Stimulated activated CD8-positive, alpha-beta memory T cell treated with anti-CD3 and anti-CD28 coated beads, Interleukin-15, amount 100 ng/mL, for 24 hours (primary cell): ENCODE measurements at places on chromosomes 5 and 9.

DNA sequence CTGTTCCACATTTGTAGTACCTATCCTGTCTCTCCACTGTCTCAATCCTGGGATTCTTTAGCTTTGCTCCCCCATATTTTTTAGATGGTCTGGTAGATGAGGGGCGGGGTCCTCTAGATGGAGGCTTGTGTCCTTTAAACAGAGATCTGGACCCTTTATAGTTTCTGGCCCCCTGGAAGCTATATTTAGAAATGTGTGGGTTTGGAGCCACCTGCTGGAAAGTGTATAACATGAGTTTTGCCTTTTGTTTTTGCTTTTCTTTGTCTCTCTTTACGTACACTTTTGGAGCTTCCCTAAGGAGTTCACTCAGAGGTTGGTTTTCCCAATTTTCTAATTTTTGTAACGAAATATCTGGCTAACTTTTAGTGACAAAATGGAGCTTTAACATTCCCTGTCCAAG lies 110.7 kb downstream of the CFAP95 start:
- no peak for DNase-seq

- no peak for DNase-seq
These were observed 71.8 kb upstream of the PPARGC1B start for GRCh38 chr5:149658299-149658698.

- no peak for DNase-seq
These were observed 629.3 kb downstream of the ANXA1 start for GRCh38 chr9:73780916-73781315.

DNA sequence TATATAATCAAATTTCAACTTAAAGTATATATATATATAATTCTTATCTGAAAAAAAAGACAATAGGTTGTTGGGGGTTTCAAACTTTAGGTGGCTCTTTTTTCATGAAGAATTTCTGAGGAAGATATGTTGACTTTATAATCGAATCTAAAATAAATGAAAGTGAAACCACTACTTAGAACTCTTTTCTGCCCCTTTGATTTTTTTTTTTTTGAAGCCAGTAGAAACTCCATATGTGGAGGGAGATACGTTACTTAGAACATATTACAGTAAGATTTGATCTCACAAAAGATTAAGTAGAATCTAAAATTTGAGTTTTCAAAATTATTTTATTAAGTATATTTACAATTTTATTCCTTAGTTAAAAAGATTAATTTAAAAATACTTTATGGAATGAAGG lies 96.9 kb downstream of the ATG10 start:
- no peak for DNase-seq
